Activated T-helper 1 cell treated with anti-CD3 and anti-CD28 coated beads, Interleukin-2, amount 50 U/mL, for 16 hours (primary cell): ENCODE measurements at places on chromosomes 5 and 9.

DNA sequence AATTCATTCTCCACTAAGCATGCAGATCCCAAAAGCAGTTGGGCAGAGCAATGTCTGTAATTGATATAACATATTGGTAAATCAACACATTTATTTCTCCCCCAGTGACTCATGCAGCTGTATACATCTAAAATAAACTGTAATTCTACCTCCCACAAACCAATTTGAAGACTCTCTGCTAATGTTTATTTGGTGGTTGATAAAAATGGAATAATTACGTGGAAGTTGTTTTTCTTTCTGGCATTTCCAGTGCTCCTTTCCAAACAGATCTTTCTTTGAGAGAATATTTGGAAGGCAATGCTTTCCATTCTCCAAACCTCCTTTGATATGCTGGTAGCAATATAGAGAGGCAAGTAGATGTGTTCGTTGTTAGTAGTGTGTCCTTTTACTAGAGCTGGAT, 194.7 kb downstream of the CHSY3 start:
- no peak for DNase-seq

- DNase-seq: no peak
Measured at GRCh38 chr9:132094314-132094791, 14.7 kb upstream of the MED27 start.

DNA sequence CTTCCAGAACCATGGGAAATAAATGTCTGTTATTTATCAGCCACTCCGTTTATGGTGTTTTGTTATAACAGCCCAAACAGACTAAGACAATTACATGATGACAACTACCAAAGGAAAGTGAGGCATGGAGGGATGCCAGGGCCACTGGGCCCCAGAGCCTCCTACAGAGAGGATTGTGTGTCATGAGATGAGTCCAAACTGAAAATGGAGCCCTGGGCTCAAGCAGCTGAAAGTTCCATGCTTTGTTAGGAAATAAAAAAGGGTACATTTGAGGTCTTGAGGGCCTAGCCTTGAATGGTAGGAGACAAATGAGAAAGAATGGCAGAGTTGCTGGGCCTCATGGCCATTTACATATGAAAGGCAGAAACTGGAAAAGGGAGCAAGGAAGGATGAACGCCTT, 586.5 kb downstream of the CETN3 start:
- DNase-seq: no peak

DNA sequence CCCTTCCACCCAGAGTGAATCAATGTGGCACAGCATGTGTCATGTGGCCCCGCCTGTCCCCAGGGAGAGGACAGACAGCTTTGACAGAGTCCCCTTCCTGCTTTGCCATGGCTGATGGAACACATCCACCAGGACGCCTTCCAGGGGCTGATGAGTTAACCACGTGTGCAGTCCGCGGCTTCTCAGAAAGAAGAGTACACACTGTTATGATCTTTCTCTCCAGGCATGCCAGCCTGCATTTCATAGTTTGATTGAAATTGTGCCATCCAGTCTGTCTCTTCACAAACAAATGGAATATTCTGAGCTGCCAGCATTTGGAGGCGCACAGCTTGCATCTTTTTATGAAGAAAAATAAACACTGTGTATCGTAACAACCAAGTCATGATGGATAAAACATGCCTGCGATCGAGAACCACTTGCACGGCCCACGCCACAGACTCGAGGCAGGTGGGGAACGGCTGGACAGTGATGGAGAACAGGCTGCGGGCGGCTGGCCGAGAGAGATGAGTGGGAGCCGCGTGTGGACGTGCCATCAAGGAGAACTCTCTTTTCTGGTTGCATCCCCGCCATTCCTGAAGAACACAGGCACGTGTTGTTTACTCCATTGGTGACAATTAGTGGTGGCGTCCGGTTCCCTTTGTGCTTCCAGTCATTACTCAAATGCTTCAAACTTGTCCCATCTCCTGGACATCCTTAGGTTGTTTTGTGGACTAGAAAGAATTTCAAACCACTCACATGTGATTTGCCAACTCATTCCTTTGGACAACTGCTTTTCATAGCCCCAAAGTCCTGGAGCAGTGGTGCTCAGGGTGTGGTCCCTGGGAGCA, 220.2 kb downstream of the AGTPBP1 start:
- no peak for DNase-seq

GRCh38 chr9:96131825-96132224, 170.2 kb downstream of the HSD17B3 start:
- DNase-seq: no peak

DNA sequence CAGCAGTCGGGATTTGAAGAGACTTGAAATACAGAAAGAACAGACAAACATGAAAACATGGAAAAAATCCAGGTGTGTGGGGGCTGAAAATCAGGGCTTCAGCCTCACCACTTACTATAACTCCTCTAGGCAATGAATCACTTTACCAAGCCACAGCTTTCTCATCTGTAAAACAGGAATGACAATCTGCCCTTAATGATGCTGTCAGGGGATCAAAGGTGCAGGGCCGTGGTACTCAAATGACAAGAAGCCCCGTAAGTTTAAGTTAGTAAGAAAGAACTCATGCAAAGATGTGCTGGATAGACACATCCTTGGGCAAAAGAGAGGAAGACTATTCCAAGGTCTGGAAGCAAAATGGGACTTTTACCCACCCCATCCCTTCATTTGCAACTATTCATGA, 34.7 kb downstream of the FBXW2 start:
- DNase-seq: no peak

DNA sequence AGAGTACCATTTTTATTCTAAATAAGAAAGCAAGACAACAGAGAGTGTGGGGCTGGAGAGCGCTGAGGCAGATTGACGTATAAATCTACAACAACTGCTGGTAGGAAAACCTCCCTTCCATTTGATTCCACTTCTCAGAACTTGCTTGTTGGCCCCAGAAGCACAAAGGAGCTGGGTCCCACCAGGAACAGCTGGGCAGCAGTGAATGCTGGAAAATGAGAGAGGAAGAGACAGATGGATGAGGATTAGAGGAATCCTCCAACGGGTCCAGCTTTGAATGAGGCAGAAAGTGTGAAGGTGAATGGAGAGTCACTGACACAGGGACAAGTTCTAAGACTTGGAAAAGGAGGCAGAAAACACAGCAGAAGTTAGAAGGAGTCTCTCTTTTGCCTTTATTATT, 14.8 kb downstream of the TAS2R1 start:
- no peak for DNase-seq

DNA sequence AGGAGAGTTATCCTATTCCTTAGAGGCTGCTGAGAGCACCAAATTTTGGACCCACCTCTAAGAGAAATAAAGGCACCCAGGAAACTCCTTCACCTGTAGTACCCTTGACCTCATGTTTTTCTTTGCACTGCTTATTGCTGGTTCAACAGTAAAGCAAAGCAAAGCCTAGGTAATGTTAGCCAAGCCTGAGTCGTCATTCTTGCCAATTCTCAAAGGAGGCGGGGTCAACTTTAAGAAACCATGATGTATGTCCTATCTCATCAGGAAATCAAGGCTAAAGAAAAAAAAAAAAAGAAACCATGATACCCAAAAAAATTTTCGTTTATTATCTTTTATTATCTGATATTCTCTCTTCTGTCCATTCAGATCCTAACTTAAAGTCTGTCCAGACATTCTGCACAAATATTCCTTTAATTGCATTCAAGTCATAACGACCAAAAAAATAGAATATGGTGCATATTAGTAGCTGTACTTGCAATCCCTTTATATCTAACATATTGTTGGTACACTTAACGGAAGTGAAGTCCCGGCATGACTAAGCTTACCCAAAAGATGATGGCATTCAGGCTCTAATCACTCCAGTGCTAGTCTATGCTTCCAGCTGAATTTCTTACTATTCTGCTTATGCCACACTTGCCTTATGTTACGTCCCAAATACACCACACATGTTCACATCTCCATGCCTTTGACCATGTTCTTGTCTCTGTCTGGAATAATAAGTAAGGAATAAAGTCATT, 1.8 kb downstream of the AUH start:
- DNase-seq: no peak

GRCh38 chr9:35102465-35102768, 514 bp downstream of the STOML2 start:
- DNase-seq: no peak

DNA sequence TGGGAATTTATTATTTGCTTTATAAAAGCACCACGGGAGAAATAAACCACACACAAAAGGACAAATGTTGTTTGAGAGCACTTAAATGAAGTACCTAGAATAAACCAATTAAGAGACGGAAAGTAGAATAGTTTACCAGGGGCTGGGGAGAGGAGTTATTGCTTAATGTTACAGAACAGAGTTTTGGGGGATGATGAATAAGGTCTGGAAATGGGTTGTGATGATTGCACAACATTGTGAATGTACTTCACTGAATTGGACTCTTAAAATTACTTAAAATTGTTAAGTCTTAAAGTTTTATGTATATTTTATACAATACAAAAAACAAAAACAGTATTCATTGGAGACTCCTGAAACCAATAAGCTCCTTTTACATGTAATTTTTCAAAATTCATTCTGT, 1.5 kb downstream of the ZBTB43 start:
- no peak for DNase-seq

DNA sequence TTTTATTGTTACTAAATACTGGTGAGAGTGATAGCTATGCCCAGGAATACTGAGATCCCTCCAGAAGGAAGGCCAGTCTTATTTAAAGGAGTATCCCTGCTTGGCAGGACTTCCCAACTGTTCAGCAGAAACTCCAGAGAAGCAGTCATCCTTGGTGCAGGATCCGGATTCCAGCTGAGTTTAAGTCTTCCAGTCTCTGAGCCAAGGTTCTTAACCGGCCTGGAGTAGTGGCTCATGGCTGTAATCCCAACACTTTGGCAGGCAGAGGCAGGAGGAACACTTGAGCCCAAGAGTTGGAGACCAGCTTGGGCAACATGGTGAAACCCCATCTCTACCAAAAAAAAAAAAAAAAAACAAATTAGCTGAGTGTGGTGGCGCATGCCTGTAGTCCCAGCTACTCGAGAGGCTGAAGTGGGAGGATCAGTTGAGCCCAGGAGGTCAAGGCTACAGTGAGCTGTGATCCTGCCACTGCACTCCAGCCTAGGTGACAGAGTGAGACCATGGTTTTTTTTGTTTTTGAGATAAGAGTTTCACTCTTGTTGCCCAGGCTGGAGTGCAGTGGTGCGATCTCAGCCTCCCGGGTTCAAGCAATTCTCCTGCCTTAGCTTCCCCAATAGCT, 7.6 kb downstream of the NAIF1 start:
- DNase-seq: no peak
